ENCODE measurements at places on chromosomes 11 and 22. TPM values are rescaled to one million over a fixed set of nuclear protein-coding genes. Genes with fewer than 3 reads are reported as not detected.

- no peak for DNase-seq
Observed at GRCh38 chr11:23288003-23288783, 427.9 kb upstream of the CCDC179 start.

- DNase-seq: no peak
Observed at GRCh38 chr22:17972385-17973191, 51.8 kb downstream of the MICAL3 start.

GRCh38 chr11:125468852-125469251 lies 27.2 kb downstream of the FEZ1 start:
- DNase-seq: no peak

DNA sequence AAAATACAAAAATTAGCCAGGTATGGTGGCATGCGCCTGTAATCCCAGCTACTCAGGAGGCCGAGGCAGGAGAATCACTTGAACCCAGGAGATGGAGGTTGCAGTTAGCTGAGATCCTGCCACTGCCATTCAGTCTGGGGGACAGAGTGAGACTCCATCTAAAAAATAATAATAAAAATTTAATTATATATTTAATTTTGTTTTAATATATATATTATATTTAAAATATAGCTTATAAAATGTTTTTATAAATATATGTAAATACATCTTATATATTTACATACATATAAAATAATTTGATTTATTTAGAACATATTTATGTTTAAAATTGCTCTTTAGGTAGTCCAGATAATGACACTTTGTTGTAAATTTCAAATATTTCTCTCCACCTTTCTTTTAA lies 82.9 kb downstream of the SPON1 start:
- no peak for DNase-seq

DNA sequence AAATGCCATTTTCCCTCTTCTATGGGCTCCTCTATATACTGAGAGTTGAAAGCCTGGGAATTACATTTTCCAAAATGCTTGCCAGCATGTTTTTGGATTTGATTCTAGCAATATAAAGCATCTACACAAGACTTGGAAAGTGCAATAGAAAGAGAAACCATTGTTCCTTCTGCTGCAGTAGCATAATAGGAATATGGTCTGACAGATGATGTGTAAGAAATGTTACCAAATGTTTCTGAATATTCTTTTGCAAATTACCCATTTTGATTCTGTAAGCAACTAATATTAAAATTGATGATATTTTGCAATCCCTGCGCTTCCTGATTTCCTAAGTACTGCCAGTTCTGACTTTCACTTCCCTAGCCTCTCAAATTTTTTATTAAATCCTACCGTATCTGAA lies 61.6 kb downstream of the CASP12 start:
- DNase-seq: no peak

GRCh38 chr11:112610996-112611750 lies 350.0 kb upstream of the NCAM1 start:
- DNase-seq: no peak

DNA sequence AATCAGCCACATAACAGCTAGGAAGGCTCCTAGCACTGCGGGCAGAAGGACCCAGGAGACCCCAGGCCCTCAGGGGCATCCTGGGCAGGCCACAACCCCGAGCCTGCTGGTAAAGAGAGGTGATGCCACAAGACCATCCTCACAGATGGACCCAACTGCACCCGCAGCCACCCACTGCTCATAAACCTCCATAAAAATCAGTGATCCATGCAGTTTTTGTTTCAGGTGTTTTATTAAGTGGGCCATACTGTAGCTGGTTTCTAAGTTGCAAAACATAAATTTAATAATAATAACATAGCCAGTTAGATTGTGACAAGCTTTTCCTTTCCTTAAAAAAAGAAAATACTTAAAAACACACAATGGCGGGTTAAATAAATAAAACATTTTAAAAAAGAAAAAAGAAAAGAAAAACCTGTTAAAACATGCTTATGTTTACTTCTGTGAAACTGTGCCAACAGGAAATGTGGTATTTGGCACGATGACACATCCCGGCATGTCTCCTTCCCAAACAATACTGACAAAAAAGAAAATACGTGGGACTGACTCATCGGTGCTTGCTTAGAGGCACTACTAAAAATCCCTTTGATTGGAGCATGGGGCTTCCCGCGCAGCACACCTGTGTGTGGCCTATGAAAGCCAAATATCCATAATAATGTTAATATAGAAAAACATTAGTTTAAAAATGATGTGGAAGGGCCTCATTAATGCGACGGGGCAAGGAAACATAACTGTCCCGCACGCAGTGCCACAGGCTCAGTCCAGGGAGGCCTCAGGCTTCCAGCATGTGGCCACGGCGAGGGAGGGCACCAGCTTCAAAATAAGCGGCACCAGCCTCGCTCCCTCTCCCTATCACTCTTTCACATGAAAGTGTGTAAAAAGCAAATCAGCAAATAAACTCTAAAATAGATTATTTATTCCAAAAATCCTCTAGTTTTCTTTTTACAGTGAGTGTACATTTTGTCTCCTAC lies 47.5 kb upstream of the SCUBE2 start:
- peak; percentile 63 for DNase-seq

DNA sequence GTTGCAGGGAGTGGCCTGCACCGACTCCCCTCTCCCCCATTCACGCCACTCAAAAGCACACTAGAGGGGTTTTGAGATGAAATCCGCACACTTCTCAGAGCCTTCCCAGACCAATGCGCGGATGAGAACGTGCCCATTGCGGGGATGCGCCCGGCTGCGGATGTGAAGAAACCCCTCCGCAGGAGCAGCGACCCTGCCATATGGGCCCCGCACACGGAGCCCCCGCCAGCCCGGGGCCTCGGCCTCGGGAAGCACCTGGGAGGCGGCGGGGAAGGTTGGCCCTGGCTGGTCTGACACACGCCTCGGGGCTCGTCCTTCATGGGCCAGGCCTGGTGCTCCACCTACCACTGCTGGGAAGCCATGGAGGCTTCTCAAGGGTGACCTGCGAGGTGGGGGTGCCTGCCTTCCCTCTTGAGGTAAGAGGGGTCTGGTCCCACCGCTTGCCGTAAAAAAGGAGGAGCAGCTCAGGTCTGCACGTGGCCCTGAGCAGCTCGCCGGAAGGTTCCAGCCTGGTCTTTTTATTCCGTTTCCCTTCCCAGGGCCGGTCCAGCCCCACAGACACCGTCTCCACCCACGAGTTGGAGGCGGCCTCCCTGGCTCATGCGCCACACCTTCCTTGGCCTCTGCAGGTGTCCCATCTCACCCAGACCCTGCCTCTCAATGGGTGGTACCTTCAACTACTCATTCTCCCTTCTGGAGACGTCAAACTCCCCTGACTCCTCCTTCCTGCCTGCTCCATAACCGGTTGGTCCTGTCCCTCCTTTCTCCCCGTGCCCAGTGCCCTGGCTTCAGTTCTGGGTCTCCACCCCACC lies 39.4 kb downstream of the TRMU start:
- DNase-seq: no peak

GRCh38 chr11:102551169-102551781 lies 20.7 kb upstream of the MMP7 start:
- DNase-seq: no peak

- DNase-seq: no peak
Observed at GRCh38 chr11:33480626-33481025, 220.0 kb downstream of the C11orf91 start.

DNA sequence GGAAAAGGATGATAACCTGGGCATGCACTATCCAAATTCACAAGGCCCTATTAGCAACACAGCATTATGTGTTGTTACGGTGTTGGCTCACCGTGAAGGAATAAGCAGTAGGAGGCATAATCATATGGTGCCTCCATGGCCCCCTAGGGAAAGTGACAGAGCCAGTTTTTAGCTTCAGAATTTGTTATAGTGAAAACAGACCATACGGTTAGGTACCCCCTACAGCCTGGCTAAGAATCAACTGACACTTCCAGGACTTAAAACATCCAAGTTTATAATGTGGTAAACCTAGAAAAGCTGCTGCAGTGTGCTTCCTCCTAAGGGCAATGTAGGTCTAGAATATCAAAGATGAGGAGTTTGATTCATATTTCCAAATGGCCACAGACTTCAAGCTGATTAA lies 30.4 kb downstream of the KIF18A start:
- DNase-seq: no peak

DNA sequence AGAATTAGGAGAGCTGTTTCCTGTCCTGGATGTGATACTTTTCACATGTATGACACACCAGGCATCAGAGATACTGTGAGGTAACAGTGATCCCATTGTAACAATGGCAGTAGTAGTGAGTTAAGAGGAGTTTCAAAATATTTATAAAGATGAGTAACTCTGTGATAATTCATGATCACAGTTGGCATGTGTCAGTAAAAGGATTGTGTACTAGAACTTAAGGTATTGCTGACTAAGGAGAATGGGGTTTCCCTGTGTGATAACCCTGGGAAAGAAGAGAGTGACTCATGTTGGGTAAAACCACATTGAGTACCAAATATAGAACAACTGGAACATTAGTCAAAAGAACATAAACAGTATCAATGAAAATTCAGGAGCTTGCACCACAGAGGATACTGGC lies 22.9 kb upstream of the SLC5A1 start:
- no peak for DNase-seq

DNA sequence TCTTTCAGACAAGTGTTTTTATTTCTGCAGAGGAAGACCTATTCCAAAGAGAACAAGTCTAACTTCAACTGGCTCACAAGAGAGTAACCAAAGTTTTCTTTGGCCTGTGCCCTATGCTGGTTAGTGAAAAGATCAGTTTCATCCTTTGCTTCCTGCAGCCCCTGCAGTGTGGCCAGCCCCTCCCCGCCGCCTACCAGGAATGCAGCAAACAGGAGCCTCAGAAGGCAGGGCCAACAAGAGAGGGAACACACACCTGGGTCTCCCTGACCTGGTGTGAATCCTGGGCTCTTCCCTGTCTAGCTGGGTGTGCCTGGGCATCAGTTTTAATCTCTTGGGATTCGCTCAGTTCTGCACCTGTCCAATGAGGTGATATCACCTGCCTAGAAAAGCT lies 21.5 kb upstream of the SCARF2 start:
- no peak for DNase-seq

GRCh38 chr11:73931039-73931645 lies 19.7 kb upstream of the DNAJB13 start:
- peak; percentile 29 for DNase-seq

- peak; percentile 74 for DNase-seq
Observed at GRCh38 chr11:1574238-1574932, 2.3 kb upstream of the DUSP8 start.

GRCh38 chr11:74620531-74620930 lies 28.1 kb downstream of the POLD3 start:
- DNase-seq: no peak

GRCh38 chr11:114784216-114784615 lies 105.9 kb downstream of the NXPE2 start:
- no peak for DNase-seq

- DNase-seq: peak; percentile 93
Observed at GRCh38 chr22:43263645-43264514, 76.9 kb upstream of the TTLL12 start.

DNA sequence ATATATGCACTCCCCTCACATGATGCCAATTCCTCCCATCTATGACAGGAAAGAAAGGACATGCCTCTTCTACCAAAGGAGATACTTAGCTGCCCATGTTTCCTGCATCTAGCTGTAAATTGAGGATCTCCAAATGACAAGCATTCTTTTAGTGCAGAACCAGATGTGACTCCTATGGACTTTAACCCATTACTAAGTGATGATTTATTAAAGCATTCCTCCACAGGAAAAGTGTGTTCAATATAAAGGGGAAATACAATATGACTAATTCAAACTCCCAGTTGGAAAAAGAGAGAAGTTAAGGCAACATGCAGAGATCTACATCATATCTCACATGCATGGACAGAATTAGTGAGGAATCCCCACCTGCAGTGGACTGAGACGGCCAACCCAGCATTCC lies 221.3 kb downstream of the FAM76B start:
- DNase-seq: no peak

DNA sequence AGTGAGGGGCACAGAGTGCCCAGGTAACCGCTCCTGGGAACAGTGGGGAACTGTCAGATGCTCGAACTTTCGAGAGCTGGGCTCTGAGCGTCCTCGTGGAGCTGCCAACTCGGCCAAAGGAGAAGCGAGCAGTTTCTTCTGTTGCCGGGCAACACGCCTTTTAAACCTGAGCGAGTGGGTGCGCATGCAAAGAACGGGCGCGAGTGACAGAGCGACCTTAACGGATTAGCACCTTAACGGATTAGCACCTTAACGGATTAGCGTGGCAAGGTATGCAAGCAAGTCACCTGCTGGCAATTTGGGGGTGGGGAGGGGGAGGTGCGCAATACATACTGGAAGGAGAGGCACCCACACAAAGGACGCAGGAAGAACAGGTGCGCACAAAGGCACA lies 61.8 kb upstream of the PRODH start:
- no peak for DNase-seq

- no peak for DNase-seq
Observed at GRCh38 chr11:2222451-2222850, 47.9 kb downstream of the ASCL2 start.

GRCh38 chr11:67381244-67381972 lies 8.0 kb upstream of the CLCF1 start:
- no peak for DNase-seq

- DNase-seq: no peak
Observed at GRCh38 chr11:74506823-74507222, 13.3 kb upstream of the LIPT2 start.

DNA sequence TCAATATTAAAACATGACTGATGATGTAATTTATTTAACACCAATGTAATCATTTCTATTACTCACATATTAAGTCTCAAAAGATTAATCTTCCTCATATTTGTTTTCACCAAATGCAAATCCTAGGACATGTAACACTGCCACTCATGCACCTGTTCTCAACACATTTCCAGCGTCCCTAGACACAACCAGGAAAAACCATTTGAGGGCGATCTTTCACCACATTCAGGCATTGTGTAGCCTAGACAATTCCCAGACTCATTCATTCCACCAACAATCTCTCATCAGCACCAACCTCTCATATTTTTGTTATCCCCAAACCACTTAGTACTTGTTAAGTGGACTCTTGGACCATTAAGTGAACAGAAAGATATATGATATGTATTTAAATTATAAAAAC lies 66.1 kb downstream of the SLC36A4 start:
- no peak for DNase-seq

GRCh38 chr11:23502389-23502788 lies 642.1 kb upstream of the CCDC179 start:
- DNase-seq: no peak

DNA sequence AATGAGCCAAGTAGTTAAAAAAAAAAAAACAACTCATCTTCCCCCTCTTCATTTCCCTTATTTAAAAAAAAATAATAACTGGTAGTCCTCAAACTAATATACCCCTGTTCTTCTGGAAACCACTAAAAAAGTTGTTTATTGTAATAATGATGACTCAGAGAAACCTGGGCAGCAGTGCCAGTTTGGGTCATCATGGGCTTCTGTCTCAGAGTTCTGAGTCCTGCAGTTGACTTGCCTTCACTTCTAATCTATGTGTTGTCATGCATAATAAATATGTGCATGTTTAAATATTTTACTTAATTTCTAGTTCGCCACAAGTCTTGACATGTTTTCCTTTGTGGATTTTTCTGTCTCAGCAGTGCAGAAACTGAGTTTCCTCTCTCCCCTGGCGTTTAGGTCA lies 46.8 kb downstream of the PPP2R1B start:
- DNase-seq: no peak

- DNase-seq: no peak
Observed at GRCh38 chr11:102615077-102615893, 9.8 kb downstream of the MMP20 start.

Gene MS4A15
- not detected for total RNA-seq

Gene OR51E2
- total RNA-seq: not detected

Gene CERK
- total RNA-seq: 27.0 TPM

Gene OR52E8
- not detected for total RNA-seq

Gene CABP4
- total RNA-seq: 0.46 TPM

Gene PLAAT3
- 1.8 TPM for total RNA-seq

Gene ACRV1
- total RNA-seq: not detected

Gene ART1
- not detected for total RNA-seq

Gene CYP2R1
- total RNA-seq: 14.8 TPM

Gene GGT5
- total RNA-seq: 0.04 TPM

Gene TTLL12
- total RNA-seq: 75.8 TPM

Data from activated CD4-positive, alpha-beta T cell treated with anti-CD3 and anti-CD28 coated beads for 36 hours (primary cell).